ENCODE measurements at places on chromosomes 11 and 22. TPM values are rescaled to one million over a fixed set of nuclear protein-coding genes. Genes with fewer than 3 reads are reported as not detected.

The CADM1 gene
- polyA plus RNA-seq, result 189 TPM

The TRIM5 gene
- polyA plus RNA-seq, result 54.5 TPM

The CARD18 gene
- not detected for polyA plus RNA-seq

DNA sequence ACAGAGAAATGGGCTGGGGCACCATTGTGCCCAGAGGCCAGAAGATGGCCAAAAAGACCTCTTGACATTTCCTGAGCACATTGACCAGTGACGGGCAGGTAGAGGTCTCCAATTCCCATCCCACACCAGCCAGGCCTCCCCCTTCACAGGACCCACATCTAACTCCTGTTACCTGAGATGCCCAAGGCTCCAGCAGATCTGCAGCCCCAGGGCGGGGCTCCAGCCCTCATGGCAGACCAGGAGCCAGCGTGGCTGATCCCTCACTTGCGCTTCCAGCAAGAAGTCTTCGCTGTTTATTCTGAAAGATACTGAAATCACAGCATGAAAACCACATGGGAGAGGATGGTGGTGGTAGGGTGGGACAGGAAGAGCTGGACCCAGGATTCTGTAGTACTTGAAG lies 9.0 kb downstream of the TMPRSS5 start:
- no peak for DNase-seq

- DNase-seq, result no peak
Observed at GRCh38 chr11:1523779-1524178, 37.2 kb upstream of the MOB2 start.

GRCh38 chr22:46165977-46166376 lies 15.7 kb downstream of the PPARA start:
- no peak for DNase-seq
